ENCODE measurements at places on chromosomes 11 and 22.

DNA sequence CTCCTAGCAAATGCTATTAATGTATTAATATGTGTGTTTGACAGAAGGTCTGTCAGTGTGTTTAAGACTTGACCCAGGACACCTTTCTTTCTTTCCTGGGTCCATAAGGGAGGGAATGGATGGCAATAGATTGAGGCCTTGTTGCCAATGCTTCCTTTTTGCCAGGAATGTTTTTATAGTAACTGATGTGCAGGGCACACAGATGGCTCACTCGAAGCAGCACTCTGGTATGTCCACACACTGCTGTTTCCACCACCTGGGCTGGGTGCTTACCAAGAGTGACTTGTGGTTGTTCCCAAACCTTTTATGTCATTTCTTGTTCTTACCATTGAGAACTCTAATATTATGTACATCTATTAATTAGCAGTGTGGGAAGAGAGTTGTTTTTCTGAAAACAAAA lies 396.9 kb upstream of the SYN3 start:
- DNase-seq, result no peak

GRCh38 chr22:46515208-46516111 lies 22.0 kb downstream of the CELSR1 start:
- no peak for DNase-seq

DNA sequence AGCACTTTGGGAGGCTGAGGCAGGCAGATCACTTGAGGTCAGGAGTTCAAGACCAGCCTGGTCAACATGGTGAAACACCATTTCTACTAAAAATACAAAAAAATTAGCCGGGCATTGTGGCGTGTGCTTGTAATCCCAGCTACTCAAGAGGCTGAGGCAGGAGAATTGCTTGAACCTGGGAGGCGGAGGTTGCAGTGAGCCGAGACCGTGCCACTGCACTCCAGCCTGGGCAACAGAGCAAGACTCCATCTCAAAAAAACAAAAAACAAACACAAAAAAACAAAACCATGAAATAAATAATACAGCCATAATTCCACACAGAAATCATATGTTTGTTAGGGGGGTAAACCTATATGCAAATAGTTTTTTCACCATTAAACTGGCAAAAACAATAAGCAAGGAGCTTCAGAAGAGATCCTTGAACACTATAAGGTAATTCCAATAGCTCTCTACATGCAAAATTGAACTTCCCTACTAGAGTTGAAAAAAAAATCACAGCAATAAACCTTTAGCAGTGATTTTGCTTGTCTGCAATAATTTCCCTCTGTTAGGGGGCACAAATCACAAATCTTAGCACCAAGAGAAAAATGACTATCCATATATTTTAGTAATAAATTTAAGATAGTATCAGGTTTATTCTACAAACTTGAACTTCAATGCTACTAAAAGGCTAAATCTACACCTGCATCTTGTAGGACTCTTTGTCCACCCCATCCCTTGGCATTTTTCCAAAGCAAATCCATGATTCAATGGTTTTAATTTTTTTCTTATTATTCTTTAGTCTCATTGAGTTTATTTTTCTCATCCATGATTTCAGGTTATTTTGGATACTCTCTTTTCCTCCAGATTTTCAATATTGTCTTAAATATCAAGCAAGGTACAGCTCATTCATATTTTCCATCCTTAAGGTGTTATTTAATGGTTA lies 3.9 kb downstream of the CSTF3 start:
- no peak for DNase-seq

GRCh38 chr11:117458275-117459122 lies 130.8 kb downstream of the CEP164 start:
- no peak for DNase-seq

- DNase-seq, result no peak
Observed at GRCh38 chr11:72695354-72695753, 21.1 kb upstream of the PDE2A start.

DNA sequence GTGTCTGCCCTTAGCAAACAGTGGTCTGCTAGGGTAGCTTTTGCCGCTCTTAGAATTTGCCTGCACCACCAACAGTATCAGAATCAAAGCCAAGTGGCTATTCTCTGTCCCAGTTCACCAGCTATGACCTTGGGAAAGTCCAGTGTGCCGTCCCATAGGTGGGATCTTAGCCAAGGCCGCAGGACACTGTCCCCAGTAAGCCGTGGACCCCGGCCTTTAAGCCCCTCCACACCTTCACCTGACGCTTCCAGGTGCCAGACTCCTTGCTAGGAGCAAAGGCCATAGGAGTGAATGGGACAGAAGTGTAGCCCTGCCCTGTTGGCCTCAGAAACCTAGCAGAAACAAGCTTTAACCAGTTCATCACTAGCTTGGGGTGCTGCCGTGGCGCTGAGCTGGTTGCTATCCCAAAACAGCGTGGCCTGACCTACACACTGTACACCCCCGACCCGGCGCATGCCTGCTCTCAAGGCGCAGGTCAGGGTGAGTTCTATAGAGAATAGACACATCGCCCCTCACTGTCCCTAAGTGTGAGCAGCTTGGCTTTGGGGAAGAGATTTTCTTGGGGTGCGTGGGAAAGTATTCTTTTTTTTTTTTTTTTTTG lies 4.5 kb downstream of the FADD start:
- DNase-seq, result no peak

GRCh38 chr11:134524896-134525845 lies 113.1 kb upstream of the B3GAT1 start:
- DNase-seq, result no peak

DNA sequence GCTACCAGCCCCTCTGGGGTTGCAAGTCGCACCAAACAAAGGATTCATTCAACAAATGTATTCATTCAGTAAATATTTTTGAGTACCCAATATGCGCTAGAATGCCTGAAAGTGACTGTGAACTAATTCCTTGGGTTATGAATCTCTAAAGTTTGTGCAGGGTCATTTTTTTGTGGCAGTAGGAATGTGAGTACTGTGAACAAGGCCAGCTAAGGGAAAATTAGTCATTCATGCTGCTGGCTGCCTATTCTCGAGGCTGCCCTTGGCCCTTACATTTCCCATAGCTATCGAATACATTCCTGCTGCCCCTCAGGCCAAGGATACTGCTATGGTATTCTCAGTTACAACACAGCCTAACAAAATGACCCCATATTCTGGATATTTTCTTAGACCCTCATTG lies 141.6 kb downstream of the TRPC6 start:
- DNase-seq, result peak; percentile 94

DNA sequence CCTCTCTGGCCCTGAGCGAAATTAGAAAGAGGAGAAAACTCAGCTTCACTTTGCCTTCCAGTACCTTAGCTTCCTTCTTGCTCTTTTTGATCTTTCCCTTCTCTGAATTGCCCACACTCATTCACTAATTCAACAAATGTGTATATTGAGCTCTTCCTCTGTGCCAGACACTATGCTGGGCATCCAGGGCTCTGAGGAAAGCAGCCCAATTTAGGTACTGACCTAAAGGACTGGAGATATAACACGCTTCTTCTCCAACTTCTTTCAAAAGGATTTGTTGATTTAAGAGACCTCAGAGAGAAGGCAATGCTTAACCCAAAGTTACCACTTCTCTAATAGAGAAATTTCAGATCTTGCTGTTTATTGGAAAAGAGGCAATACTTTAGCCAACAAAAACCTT lies 103.6 kb downstream of the TMPRSS5 start:
- no peak for DNase-seq

- no peak for DNase-seq
Observed at GRCh38 chr22:19971276-19972124, 29.9 kb upstream of the TXNRD2 start.

DNA sequence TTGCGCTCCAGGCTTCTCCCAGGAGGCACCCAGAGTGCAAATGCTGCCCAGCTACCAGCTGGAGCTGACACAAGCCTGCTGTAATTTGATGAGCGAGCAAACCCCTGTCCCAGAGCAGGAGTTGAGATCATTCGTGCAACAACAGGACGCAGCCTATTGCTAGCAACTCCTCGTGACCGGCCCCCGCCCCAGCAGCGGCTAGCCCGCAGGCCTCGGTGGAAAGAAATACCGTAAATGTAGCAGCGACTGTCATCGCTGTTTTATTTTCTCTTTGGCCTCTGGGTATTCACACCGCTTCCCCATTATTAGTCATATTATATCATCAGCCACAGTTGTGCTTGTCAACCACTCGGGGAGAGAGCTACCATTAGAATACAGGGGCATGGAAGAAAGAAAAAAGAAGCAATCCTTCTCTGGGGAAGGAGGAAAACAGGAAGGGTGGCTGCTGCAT lies 59.2 kb upstream of the ATXN10 start:
- peak; percentile 81 for DNase-seq

DNA sequence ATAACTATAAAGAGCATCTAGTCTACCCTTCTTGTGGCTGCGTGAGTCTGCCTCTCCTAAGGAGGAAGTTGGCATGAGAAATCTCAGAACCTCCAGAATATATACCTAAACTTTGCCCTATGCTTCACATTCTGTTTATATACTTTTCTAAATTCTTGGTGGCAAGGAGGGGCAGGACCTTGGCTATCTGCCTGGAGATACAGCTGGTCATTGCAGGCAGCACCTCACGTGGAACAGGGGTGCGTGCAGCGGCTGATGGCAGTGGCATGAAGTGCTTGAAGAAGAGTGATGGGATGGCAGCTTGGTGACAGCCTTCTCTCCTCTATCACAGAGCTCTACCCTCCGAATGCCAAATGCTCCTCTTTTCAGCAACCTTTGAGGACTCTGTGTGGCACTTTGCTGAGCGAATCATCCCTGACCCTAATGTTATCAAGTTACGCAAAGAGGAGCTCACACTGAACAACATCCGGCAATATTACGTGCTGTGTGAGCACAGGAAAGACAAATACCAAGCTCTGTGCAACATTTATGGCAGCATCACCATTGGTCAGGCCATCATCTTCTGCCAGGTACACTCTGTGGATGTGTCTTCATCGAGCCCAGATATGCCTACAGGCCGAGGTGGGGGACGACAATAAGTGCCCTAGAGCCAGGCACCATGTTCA lies 12.5 kb downstream of the DDX25 start:
- no peak for DNase-seq

- peak; percentile 99 for DNase-seq
Observed at GRCh38 chr11:120432056-120433018, 79.2 kb upstream of the GRIK4 start.

- no peak for DNase-seq
Observed at GRCh38 chr11:133901316-133901715, 55.5 kb downstream of the IGSF9B start.

GRCh38 chr11:93659841-93660240 lies 1.6 kb upstream of the CEP295 start:
- DNase-seq, result no peak

- DNase-seq, result peak; percentile 51
Observed at GRCh38 chr11:20355221-20356219, 8.0 kb upstream of the HTATIP2 start.

DNA sequence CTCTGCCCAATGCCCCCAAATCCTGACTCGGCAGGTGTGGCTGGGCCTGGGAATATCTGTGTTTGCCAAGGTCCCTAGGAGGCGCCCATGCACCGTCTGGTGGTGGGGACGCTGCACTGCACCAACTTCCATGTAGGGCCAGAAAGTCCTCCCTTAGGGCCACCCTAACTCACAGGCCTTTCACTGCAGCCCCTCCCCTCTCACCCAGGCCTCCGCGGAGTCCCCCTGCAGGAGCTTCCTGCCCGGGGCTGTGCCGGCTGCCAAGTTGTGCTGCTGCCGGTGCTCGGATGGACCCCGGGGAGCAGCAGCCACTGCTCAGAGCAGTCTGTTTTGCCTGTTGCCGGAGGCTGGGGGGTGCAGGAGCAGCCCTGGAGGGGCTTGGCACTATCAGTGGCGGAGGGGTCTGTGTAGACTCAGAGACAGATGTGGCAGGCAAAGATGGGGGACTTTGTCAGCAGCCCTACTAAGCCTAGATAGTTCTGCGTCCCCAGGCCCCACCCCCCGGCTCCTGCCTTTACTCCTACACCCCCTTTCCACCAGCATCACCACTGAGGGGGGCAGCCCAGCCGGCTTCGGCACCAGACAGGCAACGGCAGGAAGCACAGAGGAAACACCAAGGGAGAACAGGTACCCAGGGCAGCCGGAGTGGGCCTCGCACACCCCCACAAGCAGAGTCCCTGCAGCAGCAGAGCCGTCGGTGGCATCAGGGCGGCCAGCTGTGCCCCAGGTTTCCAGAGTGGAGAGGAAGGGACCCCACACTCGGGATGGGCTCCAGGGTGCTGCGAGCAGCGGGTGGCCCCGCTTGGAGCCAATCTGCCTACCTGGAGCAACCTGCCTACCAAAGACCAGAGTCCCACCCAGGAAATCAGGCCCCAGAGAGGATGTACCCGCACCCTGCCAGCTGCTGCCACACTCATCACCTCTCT lies 124.3 kb downstream of the TRIM29 start:
- DNase-seq, result peak; percentile 12

DNA sequence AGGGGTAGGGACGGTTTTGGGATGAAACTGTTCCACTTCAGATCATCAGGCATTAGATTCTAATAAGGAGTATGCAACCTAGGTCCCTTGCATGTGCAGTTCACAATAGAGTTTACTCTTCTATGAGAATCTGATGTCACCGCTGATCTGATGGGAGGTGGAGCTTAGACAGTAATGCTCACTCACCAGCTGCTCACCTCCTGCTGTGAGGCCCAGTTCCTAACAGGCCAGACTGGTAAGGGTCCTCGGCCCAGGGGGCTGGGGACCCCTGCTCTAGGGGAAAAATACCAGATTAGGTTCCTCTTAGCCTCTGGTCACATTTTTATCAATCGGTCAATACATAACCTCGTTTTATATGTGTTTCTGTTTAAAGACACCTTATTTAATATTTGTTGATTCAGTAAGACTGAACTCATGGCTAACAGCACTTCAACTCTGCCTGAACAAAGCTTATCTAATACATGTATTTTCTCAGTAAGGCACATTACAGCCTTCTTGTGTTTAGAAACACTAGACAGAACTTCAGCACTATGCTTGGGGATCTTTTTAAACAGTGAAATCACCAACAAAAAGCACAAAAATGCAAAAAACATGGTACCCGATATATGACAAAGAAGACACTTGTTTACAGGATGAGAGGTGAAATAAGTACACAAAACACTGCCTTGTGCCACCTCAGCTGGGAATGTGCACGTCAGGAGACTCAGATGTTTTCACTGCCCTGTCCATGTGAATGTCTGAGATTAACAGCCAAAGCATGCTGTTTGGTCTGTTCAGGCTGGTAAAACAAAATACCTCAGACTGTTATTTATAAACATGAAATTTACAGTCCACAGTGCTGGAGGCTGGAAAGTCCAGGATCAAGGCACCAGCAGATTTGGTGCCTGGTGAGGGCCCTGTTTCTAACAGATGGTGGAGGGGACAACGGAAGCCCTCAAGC lies 107.5 kb downstream of the USP35 start:
- DNase-seq, result peak; percentile 21

DNA sequence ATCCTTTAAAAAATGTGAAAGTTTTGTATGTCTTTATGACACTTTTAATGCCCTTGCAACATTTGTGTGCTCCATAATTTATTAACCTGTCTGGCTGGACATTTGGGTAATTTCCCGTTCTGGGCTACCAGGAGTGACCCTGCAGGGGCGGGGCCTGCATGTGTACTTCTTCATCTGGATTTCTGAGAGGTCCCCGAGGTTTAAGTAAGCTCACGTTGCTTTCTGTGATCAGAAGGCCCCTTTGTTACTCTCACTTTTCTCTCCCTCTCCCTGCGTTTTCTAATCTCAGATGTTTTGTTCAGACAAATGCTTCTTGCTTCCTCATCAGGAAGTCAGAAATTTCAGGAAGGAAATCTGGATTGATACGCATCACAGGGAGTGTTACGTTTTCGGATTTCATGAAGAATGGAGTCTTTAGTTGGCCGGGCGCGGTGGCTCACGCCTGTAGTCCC lies 78.9 kb upstream of the CRYBB3 start:
- no peak for DNase-seq

GRCh38 chr11:36304351-36304750 lies 8.3 kb downstream of the PRR5L start:
- peak; percentile 14 for DNase-seq

- DNase-seq, result no peak
Observed at GRCh38 chr11:66247295-66247694, 21.1 kb upstream of the RAB1B start.
